ENCODE measurements at places on chromosomes 3 and 15.

DNA sequence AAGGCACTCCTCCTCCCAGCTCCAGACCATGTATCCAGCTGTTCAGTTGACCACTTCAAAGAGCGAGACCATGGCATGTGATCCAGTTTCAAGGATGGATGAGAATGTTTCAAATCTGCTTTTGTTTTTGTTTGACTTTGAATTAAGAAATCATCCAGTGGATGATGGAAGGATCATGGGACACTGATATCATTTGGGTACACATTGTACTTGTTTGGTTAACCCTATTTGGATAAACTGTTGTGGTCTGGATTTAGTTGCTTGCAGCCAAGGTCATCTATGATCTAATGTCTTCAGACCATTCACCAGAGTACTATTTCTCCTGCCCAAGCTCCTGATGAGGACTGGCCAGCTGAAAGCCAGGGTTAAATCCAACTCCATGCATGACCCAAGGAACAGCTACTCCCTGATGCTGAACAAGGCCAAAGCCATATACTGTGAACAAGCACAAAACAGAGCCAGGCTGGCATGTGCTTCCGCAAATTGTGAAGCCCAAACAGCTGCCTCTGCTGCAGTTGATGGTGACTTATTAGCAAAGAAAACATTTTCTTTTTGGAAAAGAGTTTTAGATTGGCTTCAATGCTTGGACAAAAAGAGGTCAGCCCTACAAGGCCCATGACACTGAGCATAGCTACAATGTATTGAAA, 5.2 kb upstream of the ADAMTS17 start:
- DNase-seq: no peak

GRCh38 chr15:54519577-54519976, 541.3 kb downstream of the UNC13C start:
- no peak for DNase-seq

- no peak for DNase-seq
These were observed 25.2 kb downstream of the PAQR5 start for GRCh38 chr15:69323893-69324430.

DNA sequence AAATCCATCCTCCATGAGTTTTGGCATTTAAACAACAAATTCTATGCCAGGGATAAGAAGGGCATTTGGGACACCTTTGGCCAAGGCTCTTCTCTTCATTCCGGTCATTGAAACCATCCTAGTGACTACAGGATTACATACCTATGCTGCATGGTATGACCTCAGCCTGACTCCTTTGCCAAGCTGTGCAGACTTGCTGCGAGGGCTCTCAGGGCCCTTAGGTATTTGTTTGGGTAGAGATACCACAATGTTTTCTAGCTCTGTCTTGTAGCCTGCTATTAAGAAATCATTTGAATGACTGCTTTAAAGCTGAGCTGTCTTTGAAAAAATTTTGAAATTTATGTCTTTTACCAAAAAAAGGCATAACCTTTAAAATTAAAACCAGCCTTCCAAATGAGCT, 749.8 kb upstream of the SGO1 start:
- no peak for DNase-seq

- DNase-seq: no peak
These were observed 186.5 kb downstream of the ZNF385D start for GRCh38 chr3:21564531-21564930.

- DNase-seq: no peak
These were observed 7.5 kb downstream of the CMTM7 start for GRCh38 chr3:32399030-32399620.

GRCh38 chr3:122893754-122894668, 99.1 kb downstream of the SLC49A4 start:
- DNase-seq: no peak

GRCh38 chr3:133988631-133989161, 41.0 kb downstream of the SLCO2A1 start:
- no peak for DNase-seq

DNA sequence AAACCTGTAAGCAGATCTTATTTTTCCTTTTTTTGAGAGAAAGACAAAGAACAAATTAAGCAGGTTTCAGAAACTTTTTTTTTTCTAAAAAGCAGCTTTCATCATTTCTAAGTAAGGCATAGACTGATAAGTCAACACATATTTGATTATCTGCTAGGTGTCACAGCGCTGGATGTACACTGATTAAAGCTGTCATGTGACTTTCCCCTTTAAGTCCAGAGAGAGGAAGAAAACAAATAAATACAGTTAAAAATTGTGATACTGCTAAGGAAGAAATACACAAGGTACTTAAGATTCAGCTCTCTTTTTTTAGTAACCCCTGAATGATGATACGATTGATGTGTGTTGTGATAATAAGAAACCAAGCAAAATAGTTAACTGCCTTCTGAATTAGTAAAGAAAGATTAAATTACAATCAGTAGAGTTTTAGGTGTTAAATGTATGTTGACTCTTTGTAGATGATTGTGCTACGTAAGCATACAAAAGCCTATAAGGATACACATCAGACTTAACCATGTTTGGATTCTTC, 2.8 kb downstream of the GLCE start:
- no peak for DNase-seq

DNA sequence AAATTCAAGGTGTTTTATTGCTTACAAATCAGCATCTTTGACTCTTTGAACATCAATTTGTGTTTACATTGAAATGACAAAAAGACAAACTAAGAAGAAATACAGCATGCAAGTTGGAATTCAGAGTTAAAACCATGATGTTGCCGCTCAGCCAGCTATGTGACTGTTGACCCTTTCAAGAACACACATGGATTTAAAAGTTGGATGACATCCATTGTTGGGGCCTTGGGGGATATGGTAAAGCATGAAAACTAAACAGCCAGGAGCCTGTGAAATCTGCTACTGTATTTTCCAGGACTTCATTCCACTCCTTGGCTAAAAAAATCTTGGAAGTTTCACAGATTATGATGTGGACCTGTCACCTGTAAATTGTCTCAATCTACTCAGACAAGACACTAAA, 4.6 kb downstream of the P2RY1 start:
- no peak for DNase-seq
